ENCODE measurements at places on chromosomes 5 and 9.

GRCh38 chr9:8660383-8660782 lies 860.8 kb upstream of the DMAC1 start:
- no peak for DNase-seq

- peak; percentile 12 for DNase-seq
These were observed 914 bp upstream of the CD72 start for GRCh38 chr9:35618854-35619799.

DNA sequence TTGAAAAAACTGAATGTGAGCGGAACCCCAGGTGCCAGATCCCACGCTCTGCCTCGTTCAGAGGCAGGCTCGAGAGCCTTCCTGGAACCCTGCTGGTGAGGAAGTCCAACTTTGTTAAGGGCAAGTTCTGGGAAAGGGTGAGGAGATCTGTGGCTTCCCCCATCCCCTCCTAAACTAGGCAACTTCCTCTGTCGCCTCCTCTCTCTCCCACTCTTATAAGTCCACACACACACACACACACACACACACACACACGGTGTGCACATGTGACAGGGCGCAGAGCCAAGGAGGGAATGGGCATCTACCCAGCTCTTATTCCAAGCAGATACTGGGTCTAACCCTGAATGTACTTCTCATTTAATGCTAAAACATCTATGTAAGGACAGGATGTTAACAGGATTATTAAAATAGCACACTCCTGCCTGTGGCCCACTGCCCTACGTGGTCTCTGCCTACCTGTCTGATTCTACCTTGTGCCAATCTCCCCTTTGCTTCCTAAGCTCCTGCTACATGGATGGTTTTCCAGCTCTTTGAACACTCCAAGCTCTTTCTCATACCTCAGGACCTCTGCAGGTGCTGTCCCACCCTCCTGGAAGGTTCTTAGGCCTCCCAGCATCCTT lies 72.4 kb upstream of the FBXW11 start:
- DNase-seq: no peak

DNA sequence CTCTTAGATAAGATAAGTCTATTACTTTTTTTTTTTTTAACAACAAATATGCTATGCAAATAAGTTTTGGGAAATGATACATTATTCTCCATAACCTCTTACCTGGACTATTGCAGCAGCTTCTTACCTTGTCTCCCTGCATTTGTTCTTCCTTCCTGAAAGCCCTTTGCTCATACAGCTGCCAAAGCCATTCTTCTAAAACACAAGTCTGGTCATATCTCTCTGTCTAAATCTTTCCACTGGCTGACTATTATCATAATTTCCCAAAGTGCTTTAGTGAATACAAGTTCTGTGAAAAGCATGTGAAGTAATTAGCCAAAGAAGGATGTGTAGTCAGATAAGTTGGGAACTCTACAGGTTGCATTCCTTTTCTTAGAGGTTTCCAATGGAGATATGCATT lies 115.4 kb upstream of the CNTLN start:
- no peak for DNase-seq

GRCh38 chr5:154995679-154996078 lies 17.9 kb upstream of the KIF4B start:
- no peak for DNase-seq

GRCh38 chr5:38650540-38650939 lies 94.1 kb upstream of the LIFR start:
- no peak for DNase-seq

GRCh38 chr9:31799953-31800609 lies 584.4 kb upstream of the ACO1 start:
- DNase-seq: no peak

DNA sequence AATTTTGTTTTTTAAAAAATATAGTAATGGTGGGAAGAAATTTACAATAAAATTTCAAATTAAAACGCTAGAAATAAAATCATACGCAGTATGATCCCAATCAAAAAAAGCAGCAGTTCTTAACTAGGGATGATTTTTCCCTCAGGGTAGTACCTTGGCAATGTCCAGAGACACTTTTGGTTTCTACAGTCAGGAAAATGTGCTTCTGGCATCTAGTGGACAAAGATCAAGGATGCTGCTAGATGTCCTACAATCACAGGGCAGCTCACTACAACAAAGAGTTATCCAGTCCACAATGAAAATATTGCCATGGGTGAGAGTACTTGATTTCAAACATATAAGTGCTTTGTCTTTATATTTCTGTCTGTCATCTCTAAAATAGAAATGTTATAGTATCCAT lies 400.2 kb upstream of the SGCD start:
- no peak for DNase-seq

- no peak for DNase-seq
These were observed 82.5 kb upstream of the SLC1A3 start for GRCh38 chr5:36523926-36524325.

DNA sequence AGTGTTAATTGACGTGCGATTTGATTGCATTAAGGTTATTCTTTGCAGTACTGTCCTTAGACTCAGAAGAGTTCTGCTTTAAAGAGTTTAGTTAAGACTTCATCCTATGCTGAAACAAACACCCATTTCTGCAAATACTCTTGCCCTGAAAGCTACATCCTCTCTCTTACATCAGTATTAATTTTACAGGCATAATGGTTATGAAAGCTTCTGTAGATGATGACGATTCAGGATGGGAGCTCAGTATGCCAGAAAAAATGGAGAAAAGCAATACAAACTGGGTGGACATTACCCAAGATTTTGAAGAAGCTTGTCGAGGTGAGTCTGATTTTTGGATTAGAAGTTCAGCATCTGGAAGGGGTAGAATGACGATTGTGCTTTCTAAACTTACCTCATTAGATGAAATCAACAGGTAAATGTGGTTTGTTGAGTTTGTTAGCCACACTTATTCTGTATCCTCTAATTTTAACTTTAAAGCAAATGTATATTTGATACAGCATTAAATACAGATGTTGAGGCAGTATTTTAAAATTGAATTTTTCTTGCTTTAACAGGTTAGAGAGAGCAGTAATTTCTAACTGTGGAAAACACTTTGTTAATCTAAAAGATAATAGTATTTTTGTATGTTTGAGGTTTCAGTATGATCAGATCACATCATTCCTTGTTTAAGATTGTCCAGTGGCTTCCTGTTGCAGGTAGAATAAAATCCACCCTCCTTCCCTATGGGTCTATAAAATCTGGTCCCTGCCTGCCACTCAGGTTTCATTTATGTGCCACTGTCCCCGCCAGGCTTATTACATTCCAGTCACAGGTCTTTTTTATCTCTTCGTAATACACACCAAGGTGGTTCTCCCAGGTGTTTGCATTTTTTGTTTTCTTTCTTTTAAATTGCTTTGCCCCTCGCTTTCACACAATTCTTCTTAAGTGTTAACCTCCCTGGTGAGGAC lies 1.3 kb downstream of the NAA35 start:
- DNase-seq: no peak

GRCh38 chr5:112077180-112077579 lies 320.2 kb upstream of the NREP start:
- DNase-seq: no peak

GRCh38 chr5:314676-315487 lies 6.6 kb upstream of the AHRR start:
- DNase-seq: no peak

GRCh38 chr9:15401266-15401665 lies 21.4 kb upstream of the SNAPC3 start:
- no peak for DNase-seq

DNA sequence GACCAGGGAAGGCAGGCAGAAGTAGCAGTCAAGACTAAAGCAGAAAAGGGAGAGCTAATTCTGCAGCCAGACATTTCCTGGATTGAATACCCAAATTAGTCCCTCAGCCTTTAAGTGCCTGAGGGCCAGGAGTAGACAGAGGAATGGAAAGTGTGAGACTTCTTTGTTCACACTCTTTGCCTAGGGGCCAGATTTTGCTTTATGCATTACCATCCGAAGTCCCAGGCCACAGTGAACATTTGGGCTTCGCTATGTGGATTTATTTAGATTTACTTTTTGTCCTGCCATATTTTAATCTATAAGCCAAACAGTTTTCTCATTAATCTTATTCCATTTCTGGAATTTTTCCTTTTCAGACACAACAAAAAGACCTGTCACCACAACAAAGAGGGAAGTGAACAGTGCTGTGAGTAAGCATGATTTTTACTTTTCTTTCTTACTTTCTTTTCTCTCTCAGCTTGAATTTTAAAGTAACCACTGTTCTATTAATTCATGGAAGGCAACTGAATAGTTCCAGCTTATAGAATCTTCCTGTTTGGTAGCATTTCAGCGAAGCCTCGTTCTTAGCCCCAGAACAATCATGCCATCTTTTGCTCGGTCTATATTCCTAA lies 52.6 kb downstream of the PDCD1LG2 start:
- no peak for DNase-seq

- DNase-seq: no peak
These were observed 543.7 kb downstream of the DMRTA1 start for GRCh38 chr9:22990349-22990748.

GRCh38 chr9:136059851-136060670 lies 35.0 kb downstream of the NACC2 start:
- no peak for DNase-seq

DNA sequence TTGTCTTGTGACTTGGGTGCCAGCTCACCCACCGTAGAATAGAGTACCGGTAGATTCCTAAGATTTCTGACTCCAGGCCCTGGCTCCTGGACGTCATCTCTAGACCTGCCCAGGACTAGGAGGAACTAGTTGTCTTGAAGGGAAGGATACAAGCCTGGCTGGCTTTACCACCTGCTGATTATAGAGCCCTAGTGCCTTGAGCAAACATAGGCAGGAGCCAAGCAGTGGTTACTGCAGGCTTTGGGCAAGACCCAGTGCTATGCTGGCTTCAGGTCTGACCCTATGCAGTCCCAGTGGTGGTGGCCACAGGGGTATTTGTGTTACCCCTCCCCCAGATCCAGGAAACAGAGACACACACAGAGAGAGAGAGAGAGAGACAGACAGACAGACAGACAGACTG lies 606.2 kb downstream of the PDE4D start:
- no peak for DNase-seq

DNA sequence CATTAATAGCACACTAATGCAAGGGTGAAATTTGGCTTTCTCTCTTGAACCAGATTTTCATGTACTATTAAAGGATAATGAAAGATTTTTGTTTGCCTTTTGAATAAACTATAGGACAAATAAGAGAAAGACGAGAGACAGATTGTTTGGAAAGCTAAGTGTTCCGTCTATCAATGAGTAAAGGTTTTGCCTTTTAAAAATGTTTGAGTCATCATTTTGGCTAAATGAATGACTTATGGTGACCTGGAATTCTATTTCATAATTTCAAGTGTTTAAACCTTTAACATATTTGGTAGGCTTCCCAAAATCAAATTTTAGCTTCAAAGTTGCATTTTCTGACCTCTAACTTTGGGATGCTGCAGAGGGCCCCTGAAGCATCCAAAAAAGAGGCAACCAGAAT lies 145.2 kb downstream of the SLC25A46 start:
- no peak for DNase-seq

DNA sequence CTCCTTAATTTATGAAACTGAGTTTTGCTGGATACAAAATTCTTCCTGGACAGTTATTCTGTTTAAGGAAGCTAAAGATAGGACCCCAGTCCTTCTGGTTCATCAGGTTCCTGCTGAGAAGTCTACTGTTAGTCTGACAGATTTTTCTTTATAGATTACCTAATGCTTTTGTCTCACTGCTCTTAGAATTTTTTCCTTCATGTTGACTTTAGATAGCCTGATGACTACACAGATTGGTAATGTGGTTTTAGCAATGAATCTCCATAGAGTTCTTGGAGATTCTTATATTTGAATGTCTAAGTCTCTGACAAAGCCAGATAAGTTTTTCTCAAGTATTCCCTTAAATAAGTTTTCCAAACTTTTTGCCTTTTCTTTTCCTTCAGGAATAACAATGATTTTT lies 419.7 kb downstream of the CDH10 start:
- no peak for DNase-seq

GRCh38 chr5:163303718-163304117 lies 133.7 kb upstream of the CCNG1 start:
- no peak for DNase-seq

DNA sequence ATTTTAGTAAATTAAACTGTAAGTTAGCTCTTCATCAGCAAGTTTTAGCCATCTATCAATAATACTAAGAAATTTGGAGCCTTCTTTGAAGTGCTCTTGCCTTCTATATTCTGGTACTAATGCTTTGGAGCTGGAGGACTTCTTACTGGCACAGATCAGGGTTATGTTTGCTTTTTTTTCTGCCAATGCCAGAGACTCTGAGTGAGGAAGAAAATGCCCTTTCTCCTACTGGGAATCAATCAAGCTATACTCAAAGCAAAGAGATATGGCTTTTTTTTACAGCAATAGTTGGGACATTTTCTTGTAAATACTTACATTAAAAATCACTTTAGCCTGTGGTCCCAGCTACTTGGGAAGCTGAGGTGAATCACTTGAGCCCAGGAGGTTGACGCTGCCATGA lies 4.3 kb downstream of the HSDL2 start:
- DNase-seq: no peak

DNA sequence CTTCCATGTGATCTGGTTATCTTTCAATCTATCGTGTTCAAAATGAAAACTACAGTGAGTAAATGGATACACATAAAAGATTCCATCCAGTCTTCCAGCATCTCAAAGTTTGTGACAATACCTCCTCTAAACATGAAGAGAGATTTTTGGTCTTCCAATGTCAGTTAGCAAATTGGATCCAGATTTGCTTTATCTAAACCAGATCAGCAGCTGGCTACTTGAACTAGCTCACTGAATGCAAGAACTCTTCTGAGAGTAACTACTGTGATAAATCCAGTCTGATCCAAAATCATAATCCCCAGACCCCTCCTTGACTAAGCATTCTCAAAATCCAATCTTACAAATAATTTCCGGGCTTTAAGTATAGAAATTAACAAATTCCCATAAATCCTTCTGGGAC lies 2177.9 kb upstream of the C9orf72 start:
- no peak for DNase-seq

GRCh38 chr9:86641970-86642369 lies 287.8 kb upstream of the TUT7 start:
- no peak for DNase-seq

DNA sequence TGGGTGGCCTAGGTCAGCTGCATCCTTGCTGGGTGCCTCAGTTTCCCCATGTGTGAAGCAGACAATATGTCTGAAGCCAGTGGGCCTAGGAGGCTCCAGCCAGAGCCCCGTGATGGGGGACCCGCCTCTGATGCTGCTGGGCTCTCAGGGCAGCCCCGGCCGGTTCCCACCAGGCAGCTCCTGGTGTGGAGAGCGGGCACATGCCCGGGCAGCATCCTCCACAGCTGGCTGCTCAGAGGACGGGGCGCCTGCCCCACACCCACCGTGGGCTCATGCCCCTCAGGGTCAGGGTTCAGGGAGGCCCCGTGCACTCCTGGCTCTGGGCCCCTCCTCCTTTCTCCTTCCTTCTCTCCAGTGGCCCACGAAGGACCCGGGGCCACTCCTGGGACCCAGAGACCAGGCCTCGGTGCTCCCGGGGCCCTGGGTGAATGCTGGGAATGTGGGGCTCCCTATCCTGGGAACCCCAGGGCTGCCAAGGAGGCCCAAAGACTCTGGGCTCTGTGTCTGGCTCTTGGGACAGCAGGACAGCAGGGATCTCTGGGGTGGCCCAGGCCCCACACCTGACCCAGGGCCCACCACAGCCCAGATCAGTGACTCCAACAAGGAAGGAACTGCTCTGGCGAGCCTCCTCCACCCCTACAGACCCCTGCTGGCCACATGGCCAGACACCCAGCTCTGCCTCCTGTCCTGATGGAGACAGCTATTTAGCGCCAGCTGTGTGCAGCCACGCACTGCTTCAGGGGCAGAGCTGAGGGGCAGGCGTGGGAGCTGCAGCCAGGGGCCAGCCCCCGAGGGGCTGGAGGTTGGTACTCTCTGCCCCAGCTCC lies 39.5 kb upstream of the EGFL7 start:
- no peak for DNase-seq

- DNase-seq: no peak
These were observed 98.1 kb downstream of the DIRAS2 start for GRCh38 chr9:90544488-90544887.

Data from activated CD4-positive, alpha-beta T cell treated with anti-CD3 and anti-CD28 coated beads, Interleukin-2, amount 50 U/mL, for 24 hours (primary cell).